ENCODE measurements at places on chromosomes 7 and 10.

DNA sequence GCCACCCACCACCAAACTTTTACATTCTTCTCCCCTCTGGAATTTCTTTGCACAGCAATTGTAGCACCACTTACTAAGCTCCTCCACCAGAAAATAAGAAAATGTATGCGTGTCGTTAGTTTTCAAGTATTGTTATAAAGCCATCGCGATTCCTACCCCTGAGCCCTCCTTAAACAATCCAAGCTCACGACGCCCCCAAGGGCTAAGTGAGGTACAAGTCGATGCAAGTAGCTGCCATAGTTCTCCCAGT, 1.3 kb downstream of the FRAT2 start:
- DNase-seq: no peak

DNA sequence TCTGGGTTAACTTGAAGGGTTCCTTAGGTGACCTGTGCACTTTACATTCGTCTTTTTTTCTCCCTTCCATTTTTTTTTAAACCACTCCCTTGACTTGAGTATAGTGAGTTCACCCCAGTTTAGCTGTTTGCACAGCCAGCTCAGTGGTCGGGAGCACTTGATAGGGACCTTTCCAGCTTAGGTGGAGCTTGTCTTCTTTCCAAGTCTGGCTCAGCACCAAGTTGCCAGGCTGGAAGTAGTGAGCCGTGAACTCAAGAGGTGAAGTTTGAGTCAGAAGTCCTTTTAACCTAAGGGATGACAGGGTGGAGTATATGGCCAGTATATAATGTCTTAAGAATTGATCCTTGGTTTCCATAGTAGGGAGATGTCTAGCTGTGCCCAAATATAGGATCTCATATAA, 7.2 kb downstream of the DNAH11 start:
- no peak for DNase-seq

- no peak for DNase-seq
Observed at GRCh38 chr7:55053651-55054571, 35.1 kb downstream of the EGFR start.

GRCh38 chr7:12674861-12675260, 12.6 kb upstream of the ARL4A start:
- no peak for DNase-seq

- no peak for DNase-seq
Observed at GRCh38 chr7:119283353-119283752, 989.6 kb upstream of the KCND2 start.

Data from kidney glomerular epithelial cell (primary cell).